ENCODE measurements at places on chromosomes 6 and 20. TPM values are rescaled to one million over a fixed set of nuclear protein-coding genes. Genes with fewer than 3 reads are reported as not detected.
A peak's percentile ranks its signal among the peaks of the same experiment; 100 is the strongest.

DNA sequence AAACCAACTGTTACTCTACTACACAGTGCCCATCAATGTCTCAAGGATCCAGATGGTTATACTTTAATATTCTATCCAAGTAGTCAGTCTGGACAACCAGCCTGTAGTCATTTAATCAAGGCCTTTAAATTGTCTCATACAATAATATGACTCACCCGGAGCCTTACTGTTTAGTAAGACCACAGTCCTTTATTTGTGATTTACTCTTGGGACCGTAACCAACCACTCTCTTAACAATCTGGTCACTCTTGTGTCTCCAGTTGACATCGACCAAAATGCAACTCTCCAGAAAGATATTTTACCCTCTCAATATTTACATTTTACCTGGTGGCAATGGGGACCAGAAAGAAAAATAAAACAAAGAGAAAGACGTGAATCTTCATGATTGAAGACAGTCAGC, 14.9 kb downstream of the DEFB114 start:
- H3K36me3 ChIP-seq: no peaks in the 10 kb centered on the region
- no peak for DNase-seq
- no peak overlapping the region for H3K27ac ChIP-seq
- H3K4me3 ChIP-seq: no peak overlapping the region
- no peaks in the 10 kb centered on the region for H3K27me3 ChIP-seq

DNA sequence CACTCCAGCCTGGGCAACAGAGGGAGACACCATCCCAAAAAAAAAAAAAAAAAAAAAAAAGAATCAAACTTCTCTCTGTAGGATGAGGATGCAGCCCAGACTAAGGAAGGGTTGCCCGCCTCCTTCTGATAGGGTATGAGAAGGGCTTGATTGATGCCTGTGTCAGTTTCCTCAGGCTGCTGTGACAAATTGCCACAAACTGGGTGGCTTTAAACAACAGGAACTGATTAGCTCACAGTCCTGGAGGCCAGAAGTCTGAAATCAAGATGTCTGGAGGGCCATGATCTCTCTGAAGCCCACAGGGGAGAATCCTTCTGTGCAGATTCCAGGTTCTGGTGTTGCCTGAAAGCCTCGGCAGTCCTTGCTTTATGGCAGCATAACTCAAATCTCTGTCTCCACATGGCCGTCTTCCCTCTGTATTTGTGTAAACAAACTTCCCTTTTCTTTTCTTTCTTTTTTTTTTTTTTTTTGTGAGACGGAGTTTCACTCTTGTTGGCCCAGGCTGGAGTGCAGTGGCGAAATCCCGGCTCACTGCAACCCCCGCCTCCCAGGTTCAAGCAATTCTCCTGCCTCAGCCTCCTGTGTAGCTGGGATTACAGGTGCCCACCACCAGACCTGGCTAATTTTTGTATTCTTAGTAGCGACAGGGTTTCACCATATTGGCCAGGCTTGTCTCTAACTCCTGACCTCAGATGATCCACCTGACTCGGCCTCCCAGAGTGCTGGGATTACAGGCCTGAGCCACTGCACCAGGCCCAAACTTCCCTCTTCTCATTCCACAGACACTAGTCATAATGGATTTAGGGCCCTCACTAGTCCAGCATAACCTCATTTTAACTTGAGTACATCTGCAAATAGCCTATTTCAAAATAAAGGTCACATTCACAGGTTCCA, 11.2 kb upstream of the CDK19 start:
- no peak overlapping the region for H3K4me3 ChIP-seq
- H3K27ac ChIP-seq: no peak overlapping the region
- peaks cover 12% of the 10 kb centered on the region for H3K27me3 ChIP-seq
- no peak for DNase-seq
- H3K4me1 ChIP-seq: peaks cover 12% of the 10 kb centered on the region

- peaks cover 29% of the 10 kb centered on the region for H3K4me1 ChIP-seq
- H3K27ac ChIP-seq: no peak overlapping the region
- peaks cover 75% of the 10 kb centered on the region for H3K27me3 ChIP-seq
- H3K4me3 ChIP-seq: peak overlapping the region; percentile 55
Measured at GRCh38 chr6:99613409-99613704, 6.7 kb downstream of the PRDM13 start.

Gene C2
- 0.30 TPM for total RNA-seq

Gene HLA-A
- 1,449 TPM for total RNA-seq
